ENCODE measurements at places on chromosomes 7 and 10.

DNA sequence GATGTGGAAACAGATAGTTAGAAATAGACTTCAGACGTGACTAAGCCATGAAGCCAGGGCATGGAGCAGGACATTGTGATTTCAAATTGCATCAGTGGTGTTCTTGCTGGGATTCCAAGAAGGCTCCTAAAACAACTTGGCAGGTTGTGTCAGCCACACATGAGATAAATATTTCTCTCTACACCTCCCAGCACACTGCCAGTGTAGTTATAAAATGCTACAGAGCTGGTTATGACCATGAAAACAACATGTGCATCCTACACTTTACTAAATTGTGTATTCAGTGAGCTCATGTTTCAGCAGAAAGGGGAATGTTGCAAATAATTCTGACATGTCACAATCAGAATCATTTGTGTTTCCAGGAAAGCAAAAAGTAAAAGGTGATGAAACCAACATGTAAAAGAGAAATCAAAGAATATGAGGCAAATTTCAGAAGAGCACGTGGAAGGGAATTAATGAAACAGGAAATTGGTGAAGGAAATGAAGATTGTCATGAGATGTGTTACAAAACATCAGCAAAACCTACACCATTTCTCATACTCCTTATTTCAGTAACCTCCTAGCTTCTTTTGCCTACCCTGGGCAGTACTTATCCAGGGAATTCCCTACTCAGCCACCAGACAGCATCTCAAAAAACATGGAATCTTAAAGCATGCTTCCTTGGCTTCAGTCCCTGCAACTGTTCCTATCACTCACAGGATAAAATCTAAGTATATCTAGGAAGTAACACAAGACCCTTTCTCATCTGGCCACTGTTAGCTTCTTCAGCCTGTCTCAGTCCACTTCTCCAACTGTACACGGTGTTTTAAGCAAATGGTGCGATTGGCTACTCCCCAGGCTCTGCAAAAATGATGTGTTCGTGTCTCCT is 5.8 kb upstream of the CYP3A7 start:
- peak; percentile 73 for DNase-seq

DNA sequence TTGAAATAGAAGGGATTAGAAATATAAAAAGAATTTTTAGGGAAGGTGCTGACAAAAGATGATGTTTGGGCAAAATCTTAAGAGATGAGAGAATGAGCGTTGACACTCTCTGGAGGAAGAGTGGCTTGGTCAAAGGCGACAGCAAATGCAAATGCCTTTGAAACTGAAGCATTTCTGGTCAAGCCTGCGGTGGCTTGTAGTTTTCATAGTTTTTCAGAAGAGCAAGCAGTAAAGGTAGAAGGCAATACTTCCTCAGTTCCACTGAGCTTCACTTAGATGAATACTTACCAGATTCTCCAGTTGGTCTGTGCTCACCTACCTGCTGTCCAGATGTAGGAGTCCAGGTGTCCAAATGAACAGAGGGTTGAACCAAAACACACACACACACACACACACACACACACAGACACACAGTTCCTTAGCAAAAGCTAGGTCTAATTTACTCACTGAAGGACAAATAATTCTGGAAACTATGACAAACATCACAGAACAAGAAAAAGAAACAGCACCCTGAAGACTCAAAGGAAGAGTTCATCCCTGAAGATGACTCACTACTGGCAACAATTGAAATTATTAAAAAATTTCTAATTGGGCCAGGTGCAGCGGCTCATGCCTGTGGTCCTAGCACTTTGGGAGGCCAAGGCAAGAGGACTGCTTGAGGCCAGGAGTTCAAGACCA is 12.1 kb upstream of the STK17A start:
- no peak for DNase-seq

- DNase-seq: peak; percentile 70
Measured at GRCh38 chr7:33107136-33108066, 1.8 kb downstream of the RP9 start.

DNA sequence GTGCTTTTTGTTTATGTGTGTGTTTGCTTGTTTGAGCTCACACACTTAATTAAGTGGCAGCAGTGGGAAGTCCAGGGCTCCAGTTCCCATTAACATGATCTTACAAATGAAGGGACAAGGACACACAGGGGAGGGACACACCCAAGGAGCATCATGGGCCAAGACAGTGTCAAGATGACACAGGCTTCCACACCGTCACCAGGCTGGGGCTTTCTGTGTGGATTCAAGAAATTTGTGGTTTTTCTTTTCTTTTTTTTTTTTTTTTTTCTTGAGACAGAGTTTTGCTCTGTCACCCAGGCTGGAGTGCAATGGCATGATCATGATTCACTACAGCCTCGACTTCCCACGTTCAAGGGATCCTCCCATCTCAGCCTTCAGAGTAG is 173.6 kb downstream of the KIAA1217 start:
- DNase-seq: no peak

- no peak for DNase-seq
Measured at GRCh38 chr7:155584261-155584660, 37.9 kb upstream of the CNPY1 start.

GRCh38 chr7:44231088-44231487 is 30.3 kb downstream of the YKT6 start:
- DNase-seq: no peak

DNA sequence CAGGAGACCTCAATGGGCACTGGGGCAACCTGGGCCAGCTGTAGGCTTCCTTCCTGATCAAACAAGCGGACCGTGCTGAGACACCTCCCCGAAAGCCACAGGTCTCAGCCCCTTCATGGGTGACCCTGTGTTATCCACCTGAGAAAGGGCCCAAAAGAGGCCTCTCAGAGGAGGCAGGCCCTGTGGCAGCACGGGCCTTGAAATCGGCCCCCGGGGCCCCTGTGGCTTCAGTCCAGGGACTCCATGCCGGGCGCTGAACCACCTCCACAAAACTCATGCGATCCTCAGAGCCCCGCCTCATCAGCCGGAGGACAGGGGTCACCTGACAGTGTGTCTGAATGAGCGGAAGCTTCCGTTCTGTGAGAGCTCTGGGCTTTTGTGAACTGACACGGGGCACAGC is 307.1 kb downstream of the PAXIP1 start:
- no peak for DNase-seq

- DNase-seq: no peak
Measured at GRCh38 chr7:36016648-36017047, 136.4 kb upstream of the EEPD1 start.

GRCh38 chr7:141974831-141975230 is 1.3 kb upstream of the TAS2R38 start:
- peak; percentile 16 for DNase-seq

- no peak for DNase-seq
Measured at GRCh38 chr7:44286618-44287487, 38.5 kb downstream of the CAMK2B start.

GRCh38 chr10:101693978-101694673 is 844 bp downstream of the FBXW4 start:
- peak; percentile 79 for DNase-seq

- DNase-seq: no peak
Measured at GRCh38 chr10:27065084-27065483, 35.2 kb downstream of the ANKRD26 start.

GRCh38 chr7:7808626-7809025 is 90.2 kb upstream of the RPA3 start:
- no peak for DNase-seq

DNA sequence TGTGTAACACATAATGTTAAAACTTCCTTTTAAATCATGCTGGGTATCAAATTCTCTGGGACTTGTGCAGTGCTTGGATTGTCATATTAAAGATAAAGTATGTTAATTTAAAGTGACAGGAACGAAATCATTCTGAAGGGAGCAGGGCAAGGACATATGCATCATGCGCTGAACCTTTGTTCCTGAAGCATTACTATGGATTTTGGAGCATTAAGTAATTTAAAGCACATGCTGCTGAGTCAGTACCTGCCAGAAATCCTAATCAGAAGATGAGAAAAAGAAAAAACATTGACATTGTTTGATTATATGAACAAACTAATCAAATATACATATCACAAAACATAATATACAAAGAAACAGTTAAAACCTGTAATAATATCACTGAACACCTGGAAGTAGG is 101.4 kb downstream of the MICU1 start:
- DNase-seq: peak; percentile 52

- no peak for DNase-seq
Measured at GRCh38 chr10:108241166-108241565, 1076.7 kb upstream of the SORCS1 start.

DNA sequence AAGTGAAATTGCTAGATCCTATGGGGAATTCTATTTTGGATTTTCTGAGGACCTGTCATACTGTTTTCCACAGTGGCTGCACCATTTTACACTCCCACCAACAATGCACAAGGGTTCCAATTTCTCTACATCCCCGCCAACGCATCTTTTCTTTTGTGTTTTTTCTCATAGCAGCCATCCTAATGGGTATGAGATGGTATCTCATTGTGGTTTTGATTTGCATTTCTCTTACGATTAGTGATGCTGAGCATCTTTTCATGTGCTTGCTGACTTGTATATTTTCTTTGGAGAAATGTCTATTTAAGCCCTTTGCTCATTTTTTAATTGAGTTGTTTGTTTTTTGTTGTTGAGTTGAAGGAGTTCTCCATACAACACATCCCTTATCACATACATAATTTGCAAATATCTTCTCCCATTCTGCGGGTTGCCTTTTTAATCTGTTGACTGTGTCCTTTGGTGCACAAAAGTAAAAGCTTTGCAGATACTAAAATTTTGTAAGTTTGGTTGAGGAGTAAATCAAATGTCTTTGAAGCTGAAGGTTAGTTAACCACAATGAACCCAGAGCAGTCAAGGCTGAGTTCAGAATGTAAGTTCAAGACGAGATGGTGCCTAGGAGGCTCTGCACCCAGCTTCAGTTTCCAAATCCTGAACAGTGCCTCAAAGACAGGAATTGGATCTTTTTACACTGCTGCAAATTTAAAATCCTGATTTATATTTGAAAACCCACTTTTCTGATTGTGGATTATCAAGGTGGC is 195.4 kb downstream of the COBL start:
- no peak for DNase-seq

Data from adipocyte (in vitro differentiated cells).